Activated CD8-positive, alpha-beta T cell treated with anti-CD3 and anti-CD28 coated beads for 36 hours (primary cell): ENCODE measurements at places on chromosomes 11 and 22. TPM values are rescaled to one million over a fixed set of nuclear protein-coding genes. Genes with fewer than 3 reads are reported as not detected.

The OR52J3 gene
- total RNA-seq = not detected

- no peak overlapping the region for H3K4me3 ChIP-seq
- no peak for DNase-seq
- H3K27me3 ChIP-seq = no peaks in the 10 kb centered on the region
These were observed 23.3 kb downstream of the ARL14EP start for GRCh38 chr11:30346068-30346688.

- no peak overlapping the region for H3K27ac ChIP-seq
- H3K27me3 ChIP-seq = peaks cover 4% of the 10 kb centered on the region
These were observed 325.6 kb downstream of the BLID start for GRCh38 chr11:121790430-121790829.

DNA sequence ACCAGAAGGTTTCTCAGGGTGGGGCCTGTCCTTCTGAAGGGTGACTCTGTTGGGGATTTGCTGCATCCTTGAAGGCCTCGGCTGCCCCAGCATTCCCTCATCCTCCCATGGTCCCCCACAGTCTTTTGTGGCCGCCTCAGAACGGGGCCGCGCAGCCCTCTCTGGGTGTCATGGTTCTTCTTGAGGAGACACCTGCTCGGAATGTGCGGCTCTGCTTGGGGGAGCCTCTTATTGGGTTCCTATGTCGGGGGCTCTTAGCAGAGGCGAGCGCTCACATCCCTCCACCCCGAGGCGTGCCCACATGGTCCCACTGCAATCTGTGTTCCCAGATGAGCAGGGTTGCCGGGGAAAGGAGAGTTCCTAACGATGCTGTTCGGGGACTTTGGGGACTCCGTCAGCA, 1008.4 kb downstream of the BRD1 start:
- no peak for DNase-seq
- H3K36me3 ChIP-seq = no peaks in the 10 kb centered on the region
- H3K4me3 ChIP-seq = no peak overlapping the region
- H3K27ac ChIP-seq = no peak overlapping the region
- no peaks in the 10 kb centered on the region for H3K4me1 ChIP-seq

DNA sequence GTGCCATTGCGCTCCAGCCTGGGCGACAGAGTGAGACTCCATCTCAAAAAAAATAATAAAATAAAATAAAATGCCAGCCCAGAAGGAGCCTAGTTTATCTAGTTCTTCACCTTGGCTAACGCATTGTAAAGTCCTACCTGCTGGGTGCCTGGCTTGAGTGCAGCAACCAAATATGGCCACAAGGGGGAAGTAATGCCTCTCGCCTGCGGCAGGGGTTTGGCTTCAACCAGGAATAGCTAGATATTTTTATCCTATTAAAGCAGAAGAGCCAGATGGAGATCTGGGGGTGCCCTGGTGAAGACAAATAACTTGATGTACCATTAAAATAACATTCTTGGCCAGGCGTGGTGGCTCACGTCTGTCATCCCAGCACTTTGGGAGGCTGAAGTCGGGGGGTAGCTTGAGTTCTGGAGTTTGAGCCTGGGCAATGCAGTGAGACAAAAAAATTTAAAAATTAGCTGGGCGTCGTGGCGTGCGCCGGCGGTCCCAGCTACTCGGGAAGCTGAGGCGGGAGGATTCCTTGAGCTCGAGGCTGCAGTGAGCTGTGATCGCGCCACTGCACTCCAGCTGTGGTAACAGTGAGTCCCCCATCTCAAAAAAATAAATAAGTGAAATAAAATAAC, 20.6 kb upstream of the PLEKHB1 start:
- DNase-seq = peak; percentile 78
- H3K27me3 ChIP-seq = peaks cover 8% of the 10 kb centered on the region
- H3K27ac ChIP-seq = no peak overlapping the region
- no peaks in the 10 kb centered on the region for H3K36me3 ChIP-seq
- H3K4me1 ChIP-seq = no peaks in the 10 kb centered on the region
- no peak overlapping the region for H3K4me3 ChIP-seq
